ENCODE measurements at places on chromosomes 12 and 14.

DNA sequence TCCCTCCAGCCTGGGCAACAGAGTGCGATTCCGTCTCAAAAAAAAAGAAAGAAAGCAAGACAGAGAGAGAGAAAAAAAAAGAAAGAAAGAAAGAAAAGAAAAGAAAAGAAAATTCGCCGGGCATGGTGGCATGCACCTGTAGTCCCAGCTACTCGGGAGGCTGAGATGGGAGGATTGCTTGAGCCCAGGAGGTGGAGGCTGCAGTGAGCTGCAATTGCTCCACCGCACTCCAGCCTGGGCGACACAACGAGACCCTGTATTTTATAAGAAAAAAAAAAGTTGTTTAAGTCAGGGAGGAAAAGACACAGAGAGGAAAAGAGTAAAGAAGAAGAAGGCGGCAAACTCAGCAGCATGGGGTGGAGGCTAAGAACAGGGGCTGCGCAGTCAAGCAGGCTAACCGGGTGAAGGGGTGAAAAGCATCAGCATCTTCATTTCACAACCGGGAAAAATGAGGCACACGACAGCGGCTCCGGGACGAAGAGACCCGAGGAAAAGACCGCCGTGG is 557 bp upstream of the FICD start:
- no peak for DNase-seq

DNA sequence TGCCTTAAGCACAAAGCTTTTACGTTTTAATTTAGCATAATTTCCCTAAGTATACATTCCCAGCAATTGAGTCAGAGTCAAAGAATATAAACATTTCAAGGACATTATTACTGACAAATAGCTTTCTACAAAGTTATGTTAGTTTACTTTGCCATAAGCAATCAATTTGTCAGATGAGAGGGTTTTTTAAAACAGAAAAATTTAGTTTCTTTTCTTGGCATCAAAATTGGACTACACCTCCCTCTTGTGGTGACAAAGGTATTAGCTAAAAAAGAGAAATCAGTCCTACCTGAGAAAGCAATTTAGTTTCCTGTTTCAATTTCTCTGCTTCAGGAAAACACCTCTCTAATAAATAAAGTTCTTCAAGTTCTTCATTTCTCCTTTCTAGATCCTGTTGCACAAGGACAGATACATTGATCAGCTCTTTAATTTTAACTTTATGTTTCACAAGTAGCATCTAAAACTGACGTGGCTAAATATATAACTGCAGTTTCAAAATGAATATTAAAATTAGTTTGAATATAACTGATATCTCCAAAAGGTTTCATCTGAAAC is 39.9 kb downstream of the DNAI7 start:
- peak; percentile 4 for DNase-seq

GRCh38 chr12:117507548-117507947 is 146.1 kb upstream of the NOS1 start:
- no peak for DNase-seq

DNA sequence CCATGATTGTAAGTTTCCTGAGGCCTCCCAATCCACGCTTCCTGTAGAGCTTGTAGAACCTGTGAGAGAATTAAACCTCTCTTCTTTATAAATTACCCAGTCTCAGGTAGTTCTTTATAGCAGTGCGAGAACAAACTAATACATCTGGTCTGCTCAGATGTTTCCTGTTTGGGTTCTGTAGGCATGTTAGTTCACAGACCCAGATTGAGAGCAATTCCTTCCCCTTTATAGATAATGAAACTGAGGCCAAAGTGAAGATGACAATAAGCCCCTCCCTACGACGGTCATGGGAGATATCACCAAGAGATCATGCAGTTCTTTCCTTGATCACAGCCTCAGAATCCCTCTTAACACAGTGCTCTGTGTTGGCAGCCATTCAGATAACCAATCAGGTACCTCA is 76.5 kb upstream of the CLMN start:
- DNase-seq = no peak

- no peak for DNase-seq
Measured at GRCh38 chr14:88621100-88621499, 58.3 kb downstream of the ZC3H14 start.

GRCh38 chr14:50734950-50735695 is 67.0 kb upstream of the SAV1 start:
- DNase-seq = no peak

- DNase-seq = no peak
Measured at GRCh38 chr12:89236237-89236636, 116.1 kb downstream of the DUSP6 start.

- DNase-seq = no peak
Measured at GRCh38 chr12:25730489-25731349, 177.6 kb upstream of the LMNTD1 start.

DNA sequence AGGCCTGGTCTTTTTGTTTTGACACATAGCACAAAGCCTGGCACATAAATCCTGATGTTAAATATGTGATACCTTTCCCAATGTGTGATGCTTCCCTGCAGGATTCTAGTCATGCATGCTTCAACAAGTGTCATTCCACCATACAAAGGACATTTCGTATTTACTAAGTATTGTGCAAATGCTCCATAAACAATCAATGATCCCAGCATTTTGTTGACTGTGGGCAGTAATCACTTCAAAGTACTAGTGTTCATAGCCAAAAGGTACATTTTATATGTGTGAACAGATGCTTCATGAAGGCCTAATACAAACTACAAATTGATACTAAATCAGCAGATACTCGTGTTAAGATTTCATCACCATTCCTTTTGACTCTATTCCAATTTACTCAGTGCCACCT is 4.4 kb downstream of the CCNB1IP1 start:
- no peak for DNase-seq

DNA sequence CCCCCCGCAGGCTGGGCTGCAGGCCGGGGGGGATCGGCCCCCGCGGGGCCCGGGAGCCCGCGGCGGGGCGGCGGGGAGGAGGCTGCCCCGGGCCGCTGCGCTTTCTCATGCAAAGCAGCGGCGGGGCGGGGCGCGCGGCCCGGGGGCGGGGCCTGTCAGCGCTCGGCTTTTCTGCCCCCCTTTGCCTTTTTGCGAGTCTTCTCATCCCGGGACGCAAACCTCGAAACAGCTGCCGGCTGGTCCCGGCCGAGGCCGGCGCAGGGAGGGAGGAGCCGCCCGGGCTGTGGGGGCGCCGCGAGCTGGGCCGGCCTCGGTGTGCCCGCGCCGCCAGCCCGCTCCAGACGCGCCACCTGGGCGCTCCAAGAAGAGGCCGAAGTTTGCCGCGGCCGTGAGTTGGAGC is at the start of gene FZD10:
Gene FZD10 (plus strand): TSS at position 198 of the 400 bp plus-strand sequence. CDS start 479 bp downstream, outside the sequence.
- DNase-seq = no peak

- no peak for DNase-seq
Measured at GRCh38 chr14:22524115-22524783, 64.8 kb downstream of the DAD1 start.

DNA sequence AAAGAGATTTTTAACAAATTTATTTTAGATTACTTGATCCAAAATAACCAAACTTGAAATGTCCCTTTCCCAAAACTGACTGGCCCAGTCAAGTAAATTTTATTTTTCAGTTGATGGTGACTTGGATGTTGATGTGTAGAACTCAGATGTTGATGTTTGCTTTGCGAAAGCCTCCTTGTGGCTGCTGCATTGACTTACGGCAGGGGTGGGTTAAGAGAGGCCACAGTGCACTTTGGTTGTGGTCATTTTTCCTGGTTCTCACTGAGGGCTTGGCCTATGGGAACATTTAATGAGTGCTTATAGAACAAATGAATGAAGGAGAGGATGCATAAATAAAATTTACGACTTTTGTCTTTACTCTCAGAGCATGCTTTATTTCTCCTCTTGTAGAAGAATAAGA is 52.6 kb downstream of the SLCO1B3 start:
- DNase-seq = no peak

DNA sequence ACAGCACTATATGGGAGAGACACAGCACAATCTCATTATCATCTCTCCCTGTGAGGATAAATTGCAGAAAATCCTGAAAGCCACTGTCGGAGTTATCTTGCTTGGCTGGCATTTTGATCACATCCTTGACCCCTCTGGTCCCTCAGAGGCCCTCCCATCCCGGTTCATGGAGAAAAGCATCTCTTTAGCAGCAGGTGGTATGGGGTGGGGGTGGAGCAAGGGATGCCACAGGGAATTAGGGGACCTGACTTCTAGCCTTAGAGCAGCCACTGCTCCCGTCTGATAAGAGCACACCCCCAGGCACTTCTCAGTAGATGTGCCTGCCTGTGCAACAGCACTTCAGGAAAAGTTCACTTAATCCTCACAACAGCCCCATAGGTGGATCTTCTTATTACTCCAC is 38.6 kb downstream of the GRIN2B start:
- no peak for DNase-seq

GRCh38 chr14:86892152-86892956 is 1100.6 kb downstream of the GALC start:
- DNase-seq = no peak

GRCh38 chr14:56147986-56148901 is 30.0 kb downstream of the PELI2 start:
- DNase-seq = no peak
